ENCODE measurements at places on chromosomes 5 and 9.

DNA sequence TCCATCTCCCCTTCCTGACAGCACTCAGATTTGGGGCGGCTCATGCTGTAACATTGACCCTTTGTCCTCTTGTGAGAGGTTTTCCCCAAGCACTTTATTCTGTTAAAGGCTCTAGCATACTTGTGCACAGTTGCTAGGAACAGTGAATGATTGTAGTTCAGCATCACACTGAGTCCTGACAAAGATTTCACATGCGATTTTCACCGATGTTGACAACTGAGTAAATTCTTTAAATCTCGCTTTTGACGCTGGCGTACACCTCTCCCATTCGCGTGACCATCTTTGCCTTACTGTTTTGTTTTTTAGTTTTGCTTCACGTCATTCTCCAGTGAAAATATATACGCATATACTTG is 780 bp downstream of the CDC37L1 start:
- no peak for DNase-seq

GRCh38 chr9:71929223-71929622 is 17.8 kb downstream of the C9orf85 start:
- no peak for DNase-seq

DNA sequence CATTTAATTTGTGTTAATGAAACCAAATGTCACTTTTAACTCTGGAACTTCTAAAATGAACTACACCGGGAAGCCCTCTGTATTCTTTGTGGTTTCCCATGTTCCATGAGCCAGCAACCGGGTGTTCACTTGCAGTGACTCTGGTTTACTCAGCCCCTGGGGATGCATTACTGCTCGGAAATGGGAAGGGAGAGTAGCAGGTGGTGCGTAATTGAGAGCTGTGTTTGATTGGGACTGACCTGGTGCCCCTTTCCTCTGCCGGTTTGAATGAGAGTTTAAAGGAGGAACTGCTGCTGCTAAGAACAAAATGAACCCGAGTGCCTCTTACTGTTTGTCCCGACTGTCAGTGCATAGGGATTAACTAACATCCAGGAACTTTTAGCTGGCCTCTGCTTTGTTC is 100.1 kb upstream of the DHFR start:
- peak; percentile 69 for DNase-seq

GRCh38 chr5:76084496-76085242 is 1.5 kb downstream of the SV2C start:
- DNase-seq, result peak; percentile 23

DNA sequence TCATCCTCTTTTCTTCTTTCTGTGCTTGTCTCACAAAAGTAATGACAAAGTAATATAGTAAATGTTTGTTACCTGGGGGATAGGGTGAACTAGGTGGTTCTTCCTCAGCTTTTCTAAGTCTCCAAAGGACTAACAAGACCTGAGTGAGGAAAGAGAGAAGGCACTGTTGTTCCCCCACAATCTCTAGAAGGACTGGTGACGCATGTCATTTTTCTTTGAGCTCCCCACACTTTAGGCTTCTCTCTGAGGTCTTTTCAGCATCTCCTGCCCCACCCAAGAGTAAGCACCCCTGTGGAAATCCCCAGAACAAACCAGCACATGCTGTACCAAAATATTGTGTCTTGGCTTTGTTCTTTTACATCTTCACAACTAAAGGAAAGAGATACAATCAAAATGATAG is 2.4 kb upstream of the IL7R start:
- DNase-seq, result no peak

GRCh38 chr9:135617991-135618411 is 21.3 kb downstream of the GLT6D1 start:
- DNase-seq, result no peak

GRCh38 chr9:4126184-4126865 is 173.5 kb downstream of the GLIS3 start:
- DNase-seq, result no peak

DNA sequence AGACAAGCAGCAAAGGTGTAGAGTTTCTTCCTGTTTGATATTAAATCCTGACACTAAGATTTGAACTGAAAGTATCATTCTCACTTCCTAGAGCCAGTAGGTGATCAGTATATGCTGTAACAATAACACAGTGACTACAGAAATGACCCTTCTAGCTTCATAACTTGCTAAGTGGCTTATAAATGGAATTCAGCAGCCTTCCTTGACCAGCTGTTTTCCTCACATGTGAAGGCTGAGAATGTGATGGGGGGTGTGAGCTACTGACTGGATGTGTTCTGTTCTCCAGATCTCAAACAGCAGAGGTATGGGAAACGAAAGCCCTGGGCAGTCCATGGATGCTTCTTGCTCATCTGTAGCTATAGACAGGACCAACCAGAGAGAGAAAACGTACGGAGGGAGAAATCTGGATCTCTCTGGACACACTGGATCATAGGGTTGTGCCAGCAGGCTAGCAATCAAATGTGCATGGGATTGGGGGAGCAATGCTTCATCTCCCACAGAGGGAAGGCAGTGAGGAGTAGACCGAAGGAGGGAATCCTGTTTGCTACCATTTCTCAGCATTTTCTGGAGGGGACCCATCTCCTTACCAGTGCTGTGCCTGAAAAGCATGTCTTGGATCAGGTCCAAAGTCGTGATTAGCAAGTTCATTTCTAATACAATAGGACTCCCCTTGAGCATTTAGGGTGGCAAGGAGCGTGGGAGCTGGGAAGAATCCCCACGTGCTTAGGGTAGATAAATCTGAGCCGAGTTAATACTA is 39.4 kb downstream of the TNFAIP8 start:
- DNase-seq, result no peak

- DNase-seq, result no peak
Observed at GRCh38 chr5:148492351-148492750, 108.6 kb downstream of the FBXO38 start.

GRCh38 chr9:109972026-109972882 is 192.3 kb downstream of the PALM2AKAP2 start:
- DNase-seq, result no peak

GRCh38 chr5:145449794-145450193 is 385.3 kb downstream of the PRELID2 start:
- no peak for DNase-seq

- DNase-seq, result no peak
Observed at GRCh38 chr9:95857124-95857523, 18.4 kb upstream of the ERCC6L2 start.

GRCh38 chr9:78856144-78856543 is 559.2 kb downstream of the PSAT1 start:
- no peak for DNase-seq

DNA sequence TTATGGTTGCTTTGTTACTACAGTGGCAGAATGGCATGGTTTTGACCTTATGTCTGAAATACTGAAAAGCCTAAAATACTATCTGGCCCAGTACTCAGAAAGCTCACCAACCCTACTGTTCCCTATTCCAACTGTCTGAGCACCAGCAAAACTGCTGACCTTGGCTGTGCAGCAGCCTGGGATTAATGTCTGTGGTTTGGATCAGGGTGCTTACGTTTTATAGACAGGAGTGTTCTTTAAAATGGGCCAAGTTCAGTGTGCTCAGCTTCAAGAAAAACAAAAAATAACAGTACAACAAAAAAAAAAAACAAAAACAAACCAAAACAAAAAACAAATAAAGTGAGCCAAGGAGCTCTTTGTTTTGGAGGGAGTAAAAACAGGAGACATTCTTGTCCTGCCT is 36.4 kb downstream of the SLC28A3 start:
- no peak for DNase-seq

DNA sequence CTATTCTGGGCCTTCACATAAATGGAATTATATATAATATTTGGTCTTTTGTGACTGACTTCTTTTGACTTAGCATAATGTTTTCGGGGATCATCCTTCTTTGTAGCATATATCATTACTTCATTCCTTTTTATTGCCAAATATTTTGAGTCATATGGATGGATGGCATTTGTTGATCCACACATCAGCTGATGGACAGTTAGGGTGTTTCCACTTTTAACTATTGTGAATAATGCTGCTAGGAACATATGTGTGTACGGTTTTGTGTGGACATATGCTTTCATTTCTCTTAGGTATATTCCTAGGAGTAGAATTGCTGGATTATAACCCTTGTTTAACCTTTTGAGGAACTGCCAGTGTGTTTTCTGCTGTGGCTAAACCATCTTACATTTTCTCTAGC is 249.6 kb downstream of the FANCC start:
- DNase-seq, result no peak

DNA sequence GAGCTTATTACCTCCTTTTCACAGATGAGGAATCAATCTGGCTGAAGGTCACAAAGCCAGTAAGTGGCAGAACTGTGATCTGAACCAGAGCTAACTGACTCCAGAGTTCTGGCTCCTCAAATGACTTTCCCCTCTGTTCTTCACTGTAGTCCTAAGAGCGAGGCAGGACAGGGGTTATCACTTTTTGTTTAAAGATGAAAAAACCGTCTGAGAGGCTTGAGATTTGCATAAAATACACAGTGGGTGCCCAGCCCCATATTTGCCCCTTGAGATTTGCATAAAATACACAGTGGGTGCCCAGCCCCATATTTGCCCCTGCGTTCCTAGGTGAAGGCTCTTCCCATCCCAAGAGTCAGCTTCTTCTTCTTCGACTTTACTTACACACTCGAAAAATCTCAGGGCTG is 667 bp downstream of the FBXO10 start:
- DNase-seq, result no peak

GRCh38 chr5:146646441-146646840 is 130.5 kb upstream of the GPR151 start:
- DNase-seq, result no peak

GRCh38 chr5:132002757-132003156 is 8.7 kb downstream of the ACSL6 start:
- no peak for DNase-seq

- peak; percentile 58 for DNase-seq
Observed at GRCh38 chr9:34636791-34637355, 714 bp downstream of the SIGMAR1 start.

DNA sequence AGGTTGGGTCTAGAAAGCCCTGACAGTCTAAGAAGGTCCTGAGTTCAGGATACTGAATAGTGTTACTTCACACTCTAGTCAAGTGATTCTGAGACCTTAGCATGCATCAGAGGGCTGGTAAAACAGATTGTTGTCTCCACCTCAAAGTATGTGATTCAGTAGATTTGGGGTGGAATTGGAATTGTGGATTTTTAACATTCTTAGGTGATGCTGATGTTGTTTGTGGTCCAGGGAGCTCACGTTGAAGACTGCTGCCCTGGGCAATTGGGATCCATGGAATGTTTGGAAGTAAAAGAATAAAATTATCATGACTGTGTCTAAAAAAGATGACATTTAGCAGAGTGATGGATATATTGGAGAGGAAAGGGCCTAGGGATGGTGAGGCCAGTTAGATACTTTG is 75.6 kb downstream of the VCAN start:
- DNase-seq, result no peak

DNA sequence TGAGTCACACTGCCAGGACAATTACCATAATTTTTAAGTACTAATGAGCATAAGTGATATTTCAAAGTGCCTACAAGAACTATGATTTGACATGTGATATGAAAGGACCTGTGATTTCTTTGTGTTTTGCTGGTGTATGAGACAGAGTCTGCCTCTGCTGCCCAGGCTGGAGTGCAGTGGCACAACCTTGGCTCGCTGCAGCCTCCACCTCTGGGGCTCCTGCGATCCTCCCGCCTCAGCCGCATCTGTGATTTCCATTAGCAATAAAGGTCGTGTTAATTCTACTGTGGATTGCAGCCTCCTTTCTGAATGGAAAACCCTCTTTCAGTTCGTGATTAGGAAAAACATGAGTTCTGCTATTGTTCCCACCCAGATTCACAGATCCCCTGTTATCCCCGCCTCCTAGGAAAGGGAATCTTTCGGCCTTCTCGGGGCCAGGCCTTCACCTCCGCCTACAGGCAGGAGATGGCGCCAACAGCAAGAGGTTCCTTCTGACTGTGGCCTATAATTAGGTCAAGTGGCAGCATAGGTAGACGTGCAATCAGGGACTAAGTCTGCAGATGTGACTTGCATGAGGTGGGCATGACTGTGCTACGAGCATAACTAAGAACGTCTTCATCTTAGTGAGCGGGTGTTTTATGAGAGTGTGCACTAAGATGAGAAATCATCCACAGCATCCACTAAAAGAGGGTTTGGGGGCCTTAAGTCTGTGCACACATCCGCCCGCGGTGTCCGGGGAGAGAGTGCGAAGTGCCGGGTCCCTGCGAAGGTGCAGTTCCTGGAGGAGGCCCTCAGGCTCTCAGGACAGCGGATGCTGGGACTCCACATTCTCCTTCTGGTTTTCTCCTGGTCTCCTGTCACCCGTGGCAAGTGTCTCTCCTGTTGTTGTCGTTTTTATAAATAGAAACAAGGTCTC is 23.1 kb downstream of the TRIM7 start:
- peak; percentile 62 for DNase-seq

GRCh38 chr5:149128023-149128875 is 13.0 kb upstream of the ABLIM3 start:
- peak; percentile 37 for DNase-seq

DNA sequence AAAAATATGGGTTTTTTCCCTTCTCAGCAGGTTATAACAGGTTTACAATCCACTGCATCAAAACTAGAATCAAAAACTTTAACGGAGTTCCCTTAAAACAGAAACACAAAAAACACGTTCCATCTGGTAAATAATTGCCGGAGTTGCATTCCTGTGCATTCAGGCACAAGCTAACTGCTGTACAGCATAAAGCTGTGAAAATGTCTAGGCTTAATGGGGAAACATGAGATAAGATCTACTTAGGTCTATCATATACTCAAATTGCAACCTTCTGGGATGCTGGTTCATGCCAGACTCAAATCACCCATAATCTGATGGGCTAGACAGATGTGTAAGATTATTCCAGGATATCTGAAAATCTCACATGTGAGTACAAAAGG is 265.3 kb downstream of the DOCK8 start:
- no peak for DNase-seq

- DNase-seq, result peak; percentile 63
Observed at GRCh38 chr9:94802793-94803192, 76.3 kb downstream of the AOPEP start.

- DNase-seq, result no peak
Observed at GRCh38 chr5:65867542-65868195, 58.7 kb upstream of the ERBIN start.

DNA sequence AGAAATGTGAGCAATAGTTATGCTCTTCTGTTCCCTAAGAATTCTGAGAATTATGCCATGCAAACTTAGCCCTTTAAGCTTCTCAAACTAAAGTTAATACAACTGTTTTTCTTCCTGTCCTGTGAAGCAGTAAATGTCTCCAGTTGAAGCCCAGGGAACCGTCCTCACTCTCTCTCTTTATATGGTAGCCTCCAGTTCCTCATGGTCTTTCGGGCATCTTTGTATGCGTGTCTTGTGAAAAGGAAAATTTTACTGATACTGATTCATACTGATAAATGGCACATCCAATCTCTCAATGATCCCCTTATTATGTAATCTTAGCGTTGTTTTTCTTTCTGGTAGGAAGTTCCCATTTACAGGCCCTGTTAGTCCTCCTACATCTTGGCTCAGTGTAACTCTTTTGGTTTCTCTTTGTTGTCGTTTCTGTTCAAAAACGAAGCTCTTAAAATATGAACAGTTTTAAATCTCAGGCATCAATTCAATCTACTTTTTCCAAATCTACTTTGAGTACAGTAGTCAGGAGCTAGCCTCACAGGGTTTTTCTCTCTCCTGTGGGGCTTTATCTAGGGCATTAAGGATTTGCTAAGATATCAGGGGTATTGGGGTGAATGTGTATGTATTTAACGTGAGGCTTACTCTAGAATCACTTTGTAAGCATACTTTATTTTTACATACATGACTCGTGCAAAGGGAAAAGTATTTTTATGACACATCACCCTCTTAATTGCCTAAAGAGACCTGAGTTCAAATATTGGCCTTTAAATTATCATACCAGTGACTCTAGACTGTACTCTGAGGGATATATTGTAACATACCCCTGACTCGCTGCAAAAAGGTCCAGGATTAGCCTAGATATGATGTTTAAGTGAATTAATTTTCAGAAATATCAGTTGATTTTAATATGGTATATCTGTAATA is 258.0 kb downstream of the NR3C1 start:
- no peak for DNase-seq
